ENCODE measurements at places on chromosomes 11 and 22.

DNA sequence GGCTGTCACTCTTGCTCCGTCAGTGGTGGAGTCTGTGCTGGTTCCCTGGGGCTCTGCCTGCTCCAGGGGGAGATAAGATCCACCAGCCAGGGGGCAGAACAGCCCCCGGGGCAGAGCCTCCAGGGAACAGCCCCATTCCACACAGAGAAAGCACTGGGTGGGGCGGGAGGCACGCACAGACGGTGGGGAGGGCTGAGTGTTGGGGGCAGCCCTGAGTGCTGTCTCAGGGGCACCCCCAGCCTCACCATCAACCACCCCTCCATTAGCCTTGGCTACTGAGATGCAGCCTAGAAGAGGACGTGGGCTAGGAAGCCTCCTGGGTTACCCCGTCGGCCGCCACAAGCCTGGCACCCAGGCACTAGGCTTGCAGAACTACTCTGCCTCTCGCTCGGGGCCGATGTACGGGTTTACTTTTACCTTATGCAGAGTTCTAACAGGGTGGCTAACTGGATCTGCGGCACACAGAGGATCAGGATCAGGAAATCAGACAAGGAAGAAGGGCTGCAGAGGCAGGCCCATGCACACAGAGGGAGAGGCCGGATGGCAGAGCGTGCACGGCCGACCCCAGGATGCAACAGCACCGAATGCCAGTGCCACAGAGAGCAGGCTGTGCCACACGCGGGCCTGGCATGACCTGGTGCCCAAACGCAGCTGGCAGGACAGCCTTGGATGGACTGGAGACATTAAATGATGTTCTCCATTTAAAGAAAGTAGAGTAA lies 140.5 kb downstream of the CTTN start:
- no peak for DNase-seq

- DNase-seq = no peak
These were observed 55.3 kb downstream of the INSC start for GRCh38 chr11:15169815-15170551.

DNA sequence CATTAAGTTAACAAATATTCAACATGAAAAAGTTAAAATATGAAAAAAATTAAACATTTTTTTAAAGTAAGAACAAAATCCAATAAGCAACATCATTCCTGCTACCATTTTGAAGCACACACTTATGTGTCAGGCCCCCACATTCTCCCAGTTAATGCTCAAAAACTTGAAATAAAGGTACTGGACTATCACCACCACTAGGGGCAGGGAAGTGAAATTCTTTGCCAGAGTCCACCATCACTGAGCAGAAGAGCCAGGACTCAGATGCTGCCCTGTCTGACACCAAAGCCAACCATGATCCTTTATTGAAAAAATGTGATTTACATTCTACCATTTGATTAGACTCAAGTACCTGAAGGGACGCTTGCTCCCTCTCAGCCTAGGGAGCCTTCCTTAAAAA lies 39.1 kb downstream of the PITPNB start:
- DNase-seq = no peak

- DNase-seq = no peak
These were observed 430.8 kb upstream of the CNTN5 start for GRCh38 chr11:98589967-98590366.

GRCh38 chr22:19971276-19972124 lies 29.9 kb upstream of the TXNRD2 start:
- DNase-seq = no peak

GRCh38 chr11:10386361-10386760 lies 68.7 kb upstream of the AMPD3 start:
- no peak for DNase-seq

- no peak for DNase-seq
These were observed 42.7 kb downstream of the TIMP3 start for GRCh38 chr22:32844251-32844650.
